Effector memory CD8-positive, alpha-beta T cell (primary cell): ENCODE measurements at places on chromosomes 12 and 14.

GRCh38 chr12:47811072-47811396, 8.7 kb downstream of the HDAC7 start:
- DNase-seq, result no peak

GRCh38 chr14:23164250-23164649, 19.2 kb downstream of the SLC7A8 start:
- DNase-seq, result no peak

DNA sequence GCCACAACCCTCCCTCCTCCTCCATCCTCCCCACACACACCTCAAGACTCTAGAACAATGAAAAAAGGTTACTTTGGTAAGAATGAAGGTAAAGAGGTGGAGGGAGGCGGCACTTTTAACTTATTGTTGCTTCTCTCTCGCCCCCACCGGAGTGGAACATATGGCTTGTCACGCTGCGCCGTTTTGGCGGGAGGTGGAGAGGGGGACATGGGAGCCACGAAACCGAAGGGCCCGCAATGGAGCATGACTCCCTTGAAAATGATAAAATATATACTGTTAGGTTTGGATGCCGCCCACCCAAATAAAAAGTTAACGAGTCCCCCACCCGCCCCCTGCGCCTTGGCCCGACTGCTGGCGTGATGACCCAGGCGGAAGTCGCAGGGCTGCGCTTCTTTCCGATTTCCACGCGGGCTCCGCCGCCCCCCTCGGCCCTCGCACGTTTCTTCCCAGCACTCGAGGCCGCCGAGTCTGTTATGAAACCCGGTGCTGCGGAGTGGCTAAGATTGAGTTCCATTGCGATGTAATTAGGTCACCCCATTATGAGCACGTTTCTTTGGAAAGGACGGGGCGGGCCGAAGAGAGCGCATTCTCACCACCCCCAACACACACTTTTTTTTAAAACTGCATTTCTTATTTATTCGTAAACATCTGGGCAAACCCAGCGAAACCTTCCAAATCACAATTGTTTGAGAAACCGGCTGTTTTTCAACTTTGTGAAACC, 1.4 kb upstream of the ZFP36L1 start:
- peak; percentile 84 for DNase-seq

DNA sequence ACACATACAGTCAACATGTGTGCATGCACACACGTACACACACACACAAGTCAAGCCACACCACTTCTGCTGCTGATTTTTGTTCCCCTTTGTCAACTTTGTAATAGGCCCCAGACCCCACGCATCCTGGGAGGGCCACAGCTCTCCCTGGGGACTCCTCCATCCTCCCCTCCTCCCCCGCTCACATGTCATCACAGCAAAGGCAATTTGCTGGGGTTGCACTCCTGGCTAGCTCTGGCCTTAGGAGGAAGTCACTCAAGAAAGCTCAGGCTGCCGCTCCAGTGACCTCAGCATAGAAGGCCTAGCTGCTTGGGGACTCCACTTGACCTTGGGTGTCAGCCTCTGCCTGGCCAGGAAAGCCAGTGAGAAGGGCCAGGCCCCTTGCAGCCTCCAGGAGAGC, 27.2 kb downstream of the NGB start:
- DNase-seq, result no peak

DNA sequence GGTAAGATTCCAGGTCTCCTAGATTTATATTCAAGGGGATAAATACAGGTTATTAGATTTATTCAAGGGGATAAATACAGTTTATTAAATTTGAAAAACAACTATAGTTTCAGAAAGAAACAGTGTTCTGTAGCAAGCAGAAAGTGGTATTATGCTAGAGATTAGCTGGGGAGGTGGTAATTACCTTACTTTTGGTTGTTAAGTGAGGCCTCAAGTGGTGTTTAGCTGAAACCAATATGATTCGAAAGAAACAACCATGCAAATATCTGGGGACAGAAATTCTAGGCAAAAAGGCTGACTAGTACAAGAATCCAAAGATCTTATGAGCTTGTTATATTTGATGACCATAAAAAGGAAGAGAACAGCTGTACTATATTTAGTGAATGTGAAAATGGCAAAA, 6.2 kb downstream of the OR4N5 start:
- DNase-seq, result no peak

DNA sequence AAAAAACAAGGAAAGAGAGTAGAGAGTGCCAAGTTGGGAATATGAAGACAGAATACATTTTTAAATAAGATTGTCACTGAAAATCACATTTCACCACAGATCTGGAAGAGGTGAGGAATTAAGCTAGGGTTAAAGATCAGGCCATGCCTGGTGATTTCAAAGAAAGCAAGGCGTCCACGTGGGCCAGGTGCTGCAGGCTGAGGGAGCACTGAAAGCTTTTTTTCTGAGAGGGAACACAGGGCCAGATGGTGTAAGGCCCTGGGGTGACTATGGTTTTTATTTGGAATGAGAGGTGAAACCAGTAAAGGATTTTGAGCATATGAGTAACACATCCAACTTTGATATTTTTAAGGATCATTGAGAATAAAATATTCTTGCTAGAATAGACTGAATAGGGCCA, 20.9 kb downstream of the SYT1 start:
- no peak for DNase-seq

GRCh38 chr12:113186033-113186365, 478 bp downstream of the RITA1 start:
- peak; percentile 2 for DNase-seq

GRCh38 chr12:24027352-24027751, 77.9 kb upstream of the SOX5 start:
- DNase-seq, result no peak

DNA sequence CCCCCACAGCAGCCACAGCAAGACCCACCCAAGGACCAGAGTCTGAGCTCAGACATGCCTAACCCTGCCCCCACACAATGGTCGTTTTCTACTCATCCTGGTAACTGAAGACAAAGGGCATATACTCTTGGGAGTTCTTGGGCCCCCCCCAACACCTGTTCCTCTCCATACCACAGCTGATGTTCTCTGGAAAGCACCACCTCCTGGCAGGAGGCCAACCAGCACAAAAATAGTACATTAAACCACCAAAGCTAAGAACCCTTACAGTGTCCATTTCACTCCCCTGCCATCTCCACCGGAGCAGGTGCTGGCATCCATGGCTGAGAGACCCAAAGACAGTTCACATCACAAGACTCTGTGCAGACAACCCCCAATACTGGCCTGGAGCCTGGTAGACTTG, 80.6 kb upstream of the DAAM1 start:
- DNase-seq, result no peak

DNA sequence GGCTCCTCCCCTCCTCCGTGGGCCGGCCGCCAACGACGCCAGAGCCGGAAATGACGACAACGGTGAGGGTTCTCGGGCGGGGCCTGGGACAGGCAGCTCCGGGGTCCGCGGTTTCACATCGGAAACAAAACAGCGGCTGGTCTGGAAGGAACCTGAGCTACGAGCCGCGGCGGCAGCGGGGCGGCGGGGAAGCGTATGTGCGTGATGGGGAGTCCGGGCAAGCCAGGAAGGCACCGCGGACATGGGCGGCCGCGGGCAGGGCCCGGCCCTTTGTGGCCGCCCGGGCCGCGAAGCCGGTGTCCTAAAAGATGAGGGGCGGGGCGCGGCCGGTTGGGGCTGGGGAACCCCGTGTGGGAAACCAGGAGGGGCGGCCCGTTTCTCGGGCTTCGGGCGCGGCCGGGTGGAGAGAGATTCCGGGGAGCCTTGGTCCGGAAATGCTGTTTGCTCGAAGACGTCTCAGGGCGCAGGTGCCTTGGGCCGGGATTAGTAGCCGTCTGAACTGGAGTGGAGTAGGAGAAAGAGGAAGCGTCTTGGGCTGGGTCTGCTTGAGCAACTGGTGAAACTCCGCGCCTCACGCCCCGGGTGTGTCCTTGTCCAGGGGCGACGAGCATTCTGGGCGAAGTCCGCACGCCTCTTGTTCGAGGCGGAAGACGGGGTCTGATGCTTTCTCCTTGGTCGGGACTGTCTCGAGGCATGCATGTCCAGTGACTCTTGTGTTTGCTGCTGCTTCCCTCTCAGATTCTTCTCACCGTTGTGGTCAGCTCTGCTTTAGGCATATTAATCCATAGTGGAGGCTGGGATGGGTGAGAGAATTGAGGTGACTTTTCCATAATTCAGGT, at the start of gene PSEN1:
PSEN1 (plus strand) TSS at position 121 of the 839 bp plus-strand sequence. CDS start 11,513 bp downstream, outside the sequence.
- peak; percentile 99 for DNase-seq

- no peak for DNase-seq
Observed at GRCh38 chr12:8466241-8466640, 10.5 kb downstream of the CLEC6A start.

DNA sequence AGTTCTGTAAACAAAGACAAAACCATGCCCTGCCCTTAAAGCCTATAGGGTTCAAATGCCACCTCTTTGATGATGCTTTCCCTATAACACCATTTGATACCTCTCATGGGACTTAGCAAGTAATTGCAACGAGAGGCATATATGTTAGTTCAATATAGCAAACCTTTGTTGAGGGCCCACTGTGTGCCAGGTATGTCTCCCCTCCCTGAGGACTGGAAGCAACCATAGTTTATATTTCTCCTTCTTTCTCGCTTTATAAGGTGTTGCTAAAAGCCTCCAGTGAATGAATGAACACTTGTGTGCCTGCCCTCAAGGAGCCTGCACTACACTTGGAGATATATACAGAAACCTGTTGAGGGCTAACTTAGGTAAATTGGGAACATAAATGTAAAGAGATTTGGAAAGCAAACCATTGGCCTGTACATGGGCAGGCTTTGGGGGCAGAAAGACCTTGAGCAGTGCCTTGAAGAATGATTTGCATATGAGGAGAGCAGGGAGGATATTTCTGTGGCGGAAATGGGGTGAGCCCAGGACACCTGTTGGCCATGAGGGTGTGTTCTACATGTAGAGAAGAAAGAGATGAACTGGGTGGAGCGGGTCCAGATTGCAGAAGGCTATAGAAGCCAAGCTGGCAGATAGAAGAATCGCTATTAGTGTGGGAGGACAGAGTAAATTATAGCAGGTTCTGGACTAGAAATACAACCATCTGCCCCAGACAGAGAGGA, 1.8 kb upstream of the CKAP4 start:
- DNase-seq, result no peak

DNA sequence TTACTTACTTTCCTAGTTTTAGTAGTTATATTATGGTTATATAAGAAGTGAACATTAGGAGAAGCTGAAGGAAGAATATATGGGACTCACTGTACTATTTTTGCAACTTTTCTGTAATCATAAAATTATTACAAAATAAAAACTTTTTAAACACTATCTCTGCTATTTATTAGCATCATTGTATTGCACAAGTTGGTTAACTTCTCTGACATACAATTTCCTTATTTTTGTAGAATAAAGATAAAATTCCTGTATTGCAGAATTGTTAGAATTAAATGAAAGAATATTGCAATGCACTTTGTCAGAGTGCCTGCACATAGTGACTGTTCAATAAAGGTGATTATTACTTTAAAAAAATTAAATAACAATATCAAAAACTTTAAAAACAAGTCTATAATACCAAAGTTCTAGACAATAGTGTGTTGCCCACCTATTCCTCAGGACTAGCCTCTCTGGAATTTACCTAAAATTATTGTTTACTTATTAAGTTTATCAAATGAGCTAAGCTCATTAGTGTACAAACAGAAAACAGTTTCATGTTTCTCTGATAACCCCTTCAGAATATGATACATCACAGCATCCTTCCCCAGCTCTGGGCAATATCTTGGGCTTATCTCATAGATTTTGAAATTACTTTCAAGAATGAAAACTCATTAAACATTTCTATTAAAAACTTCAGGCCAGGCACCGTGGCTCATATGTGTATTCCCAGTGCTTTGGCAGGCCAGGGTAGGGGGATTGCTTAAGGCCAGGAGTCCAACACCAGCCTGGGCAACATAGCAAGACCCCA, 77.4 kb upstream of the TMPO start:
- no peak for DNase-seq

DNA sequence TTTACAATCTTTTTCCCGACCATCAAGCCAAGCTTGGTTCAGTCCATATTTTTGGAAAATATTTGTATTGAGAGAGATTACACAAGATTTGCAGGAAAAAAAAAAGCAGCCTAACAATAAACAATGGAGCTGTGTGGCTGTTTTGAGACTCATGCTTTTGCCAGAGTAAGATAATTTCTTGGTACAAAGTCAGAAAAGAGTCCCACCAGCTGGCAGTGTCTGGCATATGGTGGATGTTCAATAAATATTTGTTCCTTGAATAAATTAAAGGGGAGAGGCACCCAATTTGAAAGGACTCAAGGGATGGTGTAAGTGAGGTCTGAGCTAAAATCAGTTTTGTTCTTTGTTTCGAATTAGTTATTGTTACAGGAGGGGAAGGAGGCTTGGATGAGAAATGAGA, 78.1 kb upstream of the RPH3A start:
- no peak for DNase-seq
